ENCODE measurements at places on chromosomes 2 and 18. TPM values are rescaled to one million over a fixed set of nuclear protein-coding genes. Genes with fewer than 3 reads are reported as not detected.

Gene GREB1
- total RNA-seq, result 30.8 TPM

DNA sequence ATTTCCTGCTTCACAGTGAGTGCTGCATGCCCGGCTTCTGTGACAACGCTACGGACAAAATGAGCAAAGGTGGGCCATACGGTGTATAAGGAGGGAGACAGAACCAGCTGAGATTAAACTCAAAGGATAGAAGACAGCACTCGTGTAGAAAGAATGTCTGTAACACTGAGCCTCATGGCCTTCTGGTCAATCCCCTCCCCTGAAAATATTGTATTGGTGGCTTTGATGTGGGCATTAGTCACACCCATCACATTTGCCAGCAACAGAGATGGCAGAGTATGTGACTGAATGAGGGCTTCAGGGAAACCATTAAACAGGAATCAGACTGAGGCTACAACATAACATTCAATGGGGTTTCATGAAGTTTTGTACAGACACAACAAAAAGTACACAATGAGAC, 287.8 kb upstream of the CCDC68 start:
- no peaks in the 10 kb centered on the region for H3K36me3 ChIP-seq
- no peaks in the 10 kb centered on the region for H3K27me3 ChIP-seq
- no peak overlapping the region for H3K4me3 ChIP-seq
- DNase-seq, result no peak
- H3K27ac ChIP-seq, result no peak overlapping the region
- H3K4me1 ChIP-seq, result peaks cover 10% of the 10 kb centered on the region

- H3K4me3 ChIP-seq, result no peak overlapping the region
- DNase-seq, result no peak
- H3K27ac ChIP-seq, result no peak overlapping the region
- no peaks in the 10 kb centered on the region for H3K27me3 ChIP-seq
- no peaks in the 10 kb centered on the region for H3K36me3 ChIP-seq
- no peaks in the 10 kb centered on the region for H3K4me1 ChIP-seq
Observed at GRCh38 chr18:2240311-2240705, 331.0 kb downstream of the METTL4 start.

DNA sequence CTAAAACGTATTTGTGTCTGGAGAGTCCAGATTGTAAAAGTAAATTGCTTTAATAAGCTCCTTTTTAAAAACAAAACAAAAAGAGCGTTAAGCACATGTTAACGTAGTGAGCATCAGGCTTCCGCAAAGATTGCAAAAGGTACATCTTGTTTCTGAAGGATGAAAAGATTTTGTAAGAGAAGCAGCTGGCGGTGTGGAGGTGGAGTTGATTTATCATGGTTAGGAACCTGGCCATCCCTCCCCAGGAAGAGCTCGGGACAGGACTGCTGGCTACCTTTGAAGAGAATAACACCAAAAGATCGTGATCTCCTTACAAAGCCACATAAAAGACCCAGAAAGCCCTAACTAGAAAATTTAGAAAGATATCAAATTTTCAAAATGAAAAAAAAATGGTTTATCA, 132.2 kb downstream of the DNER start:
- no peak overlapping the region for H3K4me3 ChIP-seq
- no peaks in the 10 kb centered on the region for H3K27me3 ChIP-seq
- H3K4me1 ChIP-seq, result peaks cover 5% of the 10 kb centered on the region

DNA sequence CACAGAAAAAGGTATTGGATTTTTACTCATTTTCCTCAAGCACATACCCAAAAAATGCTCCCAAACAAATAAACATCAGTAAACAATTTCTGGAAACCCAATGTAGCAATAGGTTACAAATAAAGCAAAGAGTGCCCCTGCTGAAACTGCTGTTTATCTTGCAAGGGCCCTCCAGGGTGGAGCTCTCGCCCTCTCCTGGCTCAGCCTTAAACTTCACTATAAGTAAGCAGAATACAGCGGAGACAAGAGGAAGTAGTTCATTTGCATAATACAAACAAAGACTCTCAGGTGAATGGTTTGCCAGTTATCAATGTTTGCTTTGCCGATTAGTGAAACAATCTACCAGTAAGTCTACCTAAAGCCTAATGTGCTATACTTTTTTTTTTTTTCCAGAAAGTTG, 437.6 kb downstream of the DLGAP1 start:
- H3K36me3 ChIP-seq, result no peaks in the 10 kb centered on the region
- H3K4me1 ChIP-seq, result no peaks in the 10 kb centered on the region
- no peak overlapping the region for H3K27ac ChIP-seq
- H3K4me3 ChIP-seq, result no peak overlapping the region
- no peaks in the 10 kb centered on the region for H3K27me3 ChIP-seq
